ENCODE measurements at places on chromosomes 7 and 10.

GRCh38 chr10:105658696-105659095, 1017.6 kb downstream of the SORCS3 start:
- no peak for DNase-seq

DNA sequence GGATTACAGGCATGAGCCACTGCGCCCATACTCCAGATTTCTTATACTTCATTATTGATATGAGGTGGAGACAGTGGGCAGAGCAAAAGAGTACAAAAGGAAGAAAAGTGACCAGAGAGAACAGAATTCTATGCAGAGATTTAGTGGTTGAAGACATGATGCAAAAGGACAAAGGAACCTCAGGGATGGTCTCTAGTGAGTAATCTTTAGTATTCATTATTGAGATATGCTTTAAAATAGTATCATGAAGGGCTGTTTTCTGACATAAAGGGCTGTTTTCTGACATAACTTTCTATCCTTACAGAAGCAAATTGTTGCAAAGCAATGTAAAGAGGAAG, 81.2 kb upstream of the OIT3 start:
- no peak for DNase-seq

- no peak for DNase-seq
Observed at GRCh38 chr10:84196083-84196482, 1.7 kb downstream of the CDHR1 start.

DNA sequence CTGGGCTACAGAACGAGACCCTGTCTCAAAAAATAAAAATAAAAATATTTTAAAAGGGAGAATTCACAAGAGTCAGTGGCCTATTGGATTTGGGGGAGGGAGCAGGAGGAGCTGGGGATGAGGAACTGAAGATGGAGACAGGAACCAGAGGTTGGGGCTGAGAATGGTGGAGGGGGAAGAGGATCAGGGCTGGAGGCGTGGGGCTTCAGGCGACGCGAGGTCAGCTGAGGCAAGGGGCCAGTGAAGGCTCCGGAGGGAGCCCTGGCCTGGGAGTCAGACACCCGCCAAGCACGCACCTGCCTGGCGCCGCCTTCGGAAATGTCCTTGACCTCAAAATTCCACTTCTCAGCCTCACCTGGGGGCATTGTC, 671 bp upstream of the CLEC2L start:
- no peak for DNase-seq

GRCh38 chr10:44242091-44242490, 142.8 kb downstream of the CXCL12 start:
- no peak for DNase-seq

DNA sequence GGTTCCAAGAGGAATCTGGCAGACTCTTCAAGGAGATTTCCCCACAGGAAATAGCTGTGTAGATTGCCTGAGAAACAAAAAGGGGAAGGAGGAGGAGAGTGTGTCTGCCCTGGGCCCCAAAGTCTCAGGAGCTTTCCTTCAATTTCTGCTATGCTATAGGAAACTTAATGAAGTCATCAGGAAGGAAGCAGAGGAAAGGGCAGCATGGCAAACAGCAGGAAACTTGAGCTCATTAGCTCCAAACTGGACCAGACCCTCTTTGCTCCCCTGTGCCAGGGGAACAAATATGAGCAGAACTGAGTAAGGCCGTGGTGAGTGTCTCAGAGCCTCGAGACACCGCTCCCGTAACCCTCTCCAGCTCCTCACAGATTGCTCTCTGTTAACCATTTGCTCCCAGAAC, 4.8 kb upstream of the KCNIP2 start:
- DNase-seq = no peak

DNA sequence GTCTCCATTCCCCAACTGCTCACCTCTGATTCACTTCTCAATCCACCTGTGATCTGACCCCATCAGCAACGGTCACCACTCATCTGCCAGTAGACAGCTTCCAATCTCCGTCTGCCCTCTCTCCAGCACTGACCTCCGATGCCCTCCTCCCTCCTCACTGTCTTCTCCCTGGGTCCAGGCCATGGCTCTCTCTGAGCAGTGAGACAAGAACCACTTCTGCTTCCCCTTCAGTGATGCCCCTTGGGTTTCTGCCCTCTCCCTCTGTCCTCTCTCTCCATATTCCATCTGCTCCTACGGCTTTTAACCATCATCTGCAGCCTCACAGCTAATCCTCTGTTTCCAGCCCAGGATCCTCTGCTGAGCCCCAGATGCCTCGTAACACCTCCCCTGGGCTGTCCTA, 55.5 kb upstream of the OPALIN start:
- DNase-seq = no peak

DNA sequence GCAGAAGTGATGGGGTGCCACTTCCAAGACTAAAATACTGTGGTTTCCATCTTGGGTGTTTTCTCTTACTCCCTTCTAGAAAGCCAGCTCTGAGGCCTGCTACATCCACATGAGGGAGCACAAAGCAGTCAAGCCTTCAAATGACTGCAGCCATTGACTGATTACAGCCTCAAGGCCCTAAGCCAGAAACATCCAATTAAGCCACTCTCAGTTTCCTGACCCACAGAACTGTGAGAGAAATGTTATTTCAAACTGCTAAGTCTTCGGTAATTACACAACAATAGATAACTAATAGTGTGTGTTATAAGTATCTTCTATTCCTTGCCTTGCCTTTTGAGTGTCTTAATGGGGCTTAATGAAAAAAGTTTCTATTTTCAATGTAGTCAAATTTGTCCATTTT, 24.8 kb downstream of the BRAF start:
- no peak for DNase-seq

- no peak for DNase-seq
Observed at GRCh38 chr7:40996233-40996677, 706.6 kb downstream of the INHBA start.

GRCh38 chr7:157441023-157441399, 104.2 kb downstream of the DNAJB6 start:
- no peak for DNase-seq

DNA sequence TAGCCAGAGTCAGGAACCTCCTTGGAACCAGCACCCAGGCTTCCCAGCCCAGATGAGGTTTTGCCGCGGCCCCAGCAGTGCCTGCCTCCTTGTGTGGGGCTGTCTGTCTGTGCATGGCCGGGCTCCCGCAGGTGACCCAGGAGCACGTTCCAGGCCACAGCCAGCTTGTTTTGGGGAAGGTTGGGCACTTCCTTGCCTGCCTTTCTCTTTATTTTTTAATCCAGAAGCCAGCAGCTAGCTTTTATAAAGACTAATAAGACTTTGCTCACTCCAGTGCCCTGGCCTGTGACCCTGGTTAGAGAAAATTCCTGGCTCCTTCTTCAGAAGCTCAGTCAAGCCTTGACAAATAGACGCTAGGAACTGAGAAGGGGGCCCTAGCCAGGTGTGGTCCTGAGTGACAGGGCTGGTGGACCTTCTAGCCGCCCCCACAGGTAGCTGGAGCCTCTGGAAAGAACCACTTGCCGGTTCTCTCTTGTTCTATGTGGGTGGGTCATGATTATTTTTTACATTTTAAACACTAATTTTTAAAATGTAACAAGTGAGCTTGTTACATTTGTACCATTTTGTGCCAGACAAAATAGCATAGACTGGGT, 837 bp downstream of the SLC29A3 start:
- no peak for DNase-seq

DNA sequence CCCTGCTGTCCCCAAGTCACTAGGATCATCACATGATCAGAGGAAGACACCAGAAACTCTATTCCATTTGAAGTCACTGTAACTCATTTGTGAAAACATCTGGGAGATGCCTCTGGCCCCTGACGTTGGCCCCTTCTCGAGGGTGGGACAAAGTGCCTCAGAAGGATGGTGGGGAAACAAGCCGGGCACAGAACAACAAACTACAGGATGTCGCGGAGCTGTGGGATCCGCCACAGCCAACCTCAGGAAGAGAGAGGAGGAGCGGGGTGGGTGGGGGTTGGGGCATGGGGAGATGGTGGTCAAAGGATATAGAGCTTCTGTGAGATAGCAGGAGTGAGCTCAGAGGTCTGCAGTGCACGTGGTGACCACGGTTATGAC, 265.6 kb upstream of the TCERG1L start:
- no peak for DNase-seq

- no peak for DNase-seq
Observed at GRCh38 chr7:1329966-1330800, 97.5 kb downstream of the UNCX start.

DNA sequence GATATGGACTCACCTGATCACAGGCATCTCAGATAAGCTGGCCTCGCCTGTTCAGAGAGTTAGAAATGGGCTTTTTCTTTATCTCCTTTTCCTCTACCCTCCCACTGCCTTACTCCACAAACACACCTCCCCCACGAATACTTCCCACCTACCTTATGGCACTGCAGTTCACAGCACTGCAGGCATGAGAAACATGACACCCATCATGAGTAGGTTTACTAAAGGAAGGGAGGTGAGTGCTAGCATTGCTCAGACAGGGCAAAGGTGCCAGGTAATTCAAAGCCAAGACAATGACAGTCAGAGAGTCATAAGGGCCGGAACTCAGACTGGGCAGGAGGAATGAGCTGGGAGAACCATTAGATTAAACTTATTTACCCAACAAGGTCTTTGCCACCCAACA, 220.6 kb downstream of the FAM107B start:
- no peak for DNase-seq

DNA sequence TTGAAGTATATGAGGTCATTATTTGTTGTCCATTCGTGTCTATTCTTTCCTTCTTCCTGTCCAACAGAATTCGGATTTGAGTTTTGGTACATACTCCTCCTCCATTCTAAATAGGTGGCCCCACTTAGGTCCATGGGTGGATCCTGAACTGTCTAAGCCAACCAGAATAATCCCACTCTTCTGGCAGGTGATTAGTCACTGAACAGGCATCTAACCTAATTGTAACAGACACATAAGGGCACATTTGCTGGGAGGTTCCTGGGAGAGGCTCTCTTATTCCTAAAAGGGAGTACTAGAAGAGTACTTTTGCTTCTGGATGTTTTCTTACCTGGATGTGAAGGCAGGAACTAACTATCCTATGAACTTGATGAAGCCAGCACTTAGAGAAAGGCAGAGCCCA, 16.8 kb downstream of the LRRC72 start:
- DNase-seq = no peak

GRCh38 chr7:93117327-93117726, 452 bp downstream of the SAMD9 start:
- DNase-seq = no peak

DNA sequence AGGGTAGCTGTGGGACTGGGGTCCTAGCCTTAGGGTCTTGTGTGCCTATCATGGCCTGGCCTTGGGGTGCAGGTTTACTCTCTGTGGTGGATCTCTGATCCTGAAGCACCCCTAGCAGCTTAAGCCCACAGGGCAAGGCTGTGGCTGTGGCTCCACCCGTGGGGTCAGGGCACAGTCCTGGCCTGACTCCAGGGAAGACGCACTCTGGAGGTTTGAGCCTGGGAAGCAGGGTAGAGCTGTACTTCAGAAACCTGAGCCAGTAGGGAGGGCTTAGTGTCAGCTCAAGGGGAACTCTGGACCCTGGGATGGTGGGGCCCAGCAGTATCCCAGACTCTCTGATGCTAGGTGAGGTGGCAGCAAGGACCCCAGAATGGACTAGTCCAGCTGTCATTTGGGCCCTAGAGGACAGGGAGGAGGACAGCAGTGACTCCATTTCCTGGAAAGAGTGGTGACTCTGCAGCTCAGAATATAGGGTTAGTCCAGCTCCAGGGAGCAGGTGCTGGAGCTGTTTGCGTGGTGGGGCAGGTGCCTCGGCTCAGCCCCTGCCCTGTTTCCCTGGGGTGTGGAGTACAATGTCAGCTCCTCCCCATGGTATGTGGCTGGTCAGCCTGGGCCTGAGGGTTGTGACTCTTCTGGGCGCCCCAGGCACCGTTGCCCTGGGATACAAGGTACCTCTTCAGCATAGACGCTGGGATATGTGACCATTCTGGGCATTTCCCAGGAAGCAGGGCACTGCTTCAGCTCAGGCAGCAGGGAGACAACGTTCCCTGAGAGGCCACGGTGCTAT, 15.8 kb downstream of the GTPBP4 start:
- no peak for DNase-seq

- no peak for DNase-seq
Observed at GRCh38 chr7:128876586-128876977, 13.9 kb downstream of the ATP6V1F start.

DNA sequence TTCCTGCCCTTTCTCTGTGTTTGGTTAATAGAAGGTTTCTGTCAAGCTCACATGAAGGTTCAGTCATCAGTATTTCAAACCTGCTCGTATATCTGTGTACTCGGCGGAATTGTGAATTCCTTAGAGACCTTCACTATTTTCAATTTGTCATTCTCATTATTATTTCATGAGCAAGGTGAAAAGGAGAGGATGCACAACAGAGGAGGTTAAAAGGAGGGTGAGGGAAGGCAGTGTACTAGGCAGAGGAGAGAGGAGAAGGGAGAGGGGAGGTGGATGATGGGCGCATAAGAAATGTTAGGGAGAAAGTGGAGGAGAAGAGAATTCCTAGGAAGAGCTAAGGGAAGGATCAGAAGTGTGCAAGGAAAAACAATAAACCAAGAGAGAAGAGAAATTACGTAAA, 185.0 kb upstream of the COBL start:
- no peak for DNase-seq

DNA sequence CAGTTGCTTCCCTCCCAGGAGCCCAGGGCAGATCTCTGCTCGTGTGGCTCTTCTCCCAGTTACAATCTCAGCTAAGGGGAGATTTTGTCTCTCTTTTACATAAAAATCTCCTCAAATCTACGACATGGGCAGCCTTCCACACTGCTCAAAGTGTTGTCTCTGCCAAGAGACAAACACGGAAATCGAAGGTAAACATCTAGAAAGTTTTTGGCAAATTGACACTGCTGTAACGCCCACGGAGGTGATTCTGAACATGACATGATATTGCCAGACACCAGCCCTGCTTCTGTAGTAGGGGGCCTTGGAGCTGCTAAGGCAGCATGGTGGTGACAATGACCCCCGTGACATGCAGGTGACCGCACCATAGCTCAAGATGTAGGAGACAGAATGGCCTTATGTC, 128.3 kb downstream of the CCDC3 start:
- DNase-seq = no peak

DNA sequence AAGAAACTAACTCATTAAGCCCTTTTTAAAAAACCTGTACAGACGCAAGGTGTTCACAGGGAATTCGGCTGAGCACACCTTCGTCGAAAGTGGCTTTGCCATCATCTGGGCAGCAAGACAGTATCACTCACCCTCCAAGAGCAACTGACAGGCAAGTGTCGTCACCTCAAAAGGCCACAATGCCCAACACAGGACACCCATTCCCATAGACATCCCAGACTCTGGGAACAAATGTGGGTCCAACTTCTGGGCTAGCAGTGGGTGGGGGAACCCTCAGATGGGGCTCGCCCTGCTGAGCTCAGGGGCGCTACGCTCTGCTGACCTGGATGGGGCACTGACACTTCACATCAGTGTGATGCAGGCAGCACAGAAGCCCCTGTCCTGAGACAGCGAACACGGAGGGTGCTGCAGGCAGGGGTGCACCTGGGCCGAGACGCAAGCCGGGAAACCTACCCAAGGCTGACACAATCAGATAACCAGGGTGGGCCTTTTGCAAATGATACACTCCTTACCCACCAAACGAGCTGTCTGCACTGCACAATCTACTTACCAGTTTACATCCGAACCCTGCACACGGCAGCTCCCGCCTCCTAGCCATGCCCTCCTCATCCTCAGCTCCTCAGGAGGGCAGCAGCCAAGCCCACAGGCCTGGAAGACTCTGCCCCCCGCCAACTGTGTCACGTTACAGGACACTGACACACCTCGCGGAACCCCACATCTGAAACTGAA, 1.7 kb downstream of the DIP2C start:
- no peak for DNase-seq

- DNase-seq = no peak
Observed at GRCh38 chr7:90701771-90702170, 105.7 kb downstream of the CDK14 start.

All from stimulated activated CD4-positive, alpha-beta T cell treated with anti-CD3 and anti-CD28 coated beads, Interleukin-15, amount 100 ng/mL, for 48 hours (primary cell).